ENCODE measurements at places on chromosomes 6 and 20.
A peak's percentile ranks its signal among the peaks of the same experiment; 100 is the strongest.

GRCh38 chr6:21444711-21445260 is 148.8 kb upstream of the SOX4 start:
- no peak for DNase-seq

DNA sequence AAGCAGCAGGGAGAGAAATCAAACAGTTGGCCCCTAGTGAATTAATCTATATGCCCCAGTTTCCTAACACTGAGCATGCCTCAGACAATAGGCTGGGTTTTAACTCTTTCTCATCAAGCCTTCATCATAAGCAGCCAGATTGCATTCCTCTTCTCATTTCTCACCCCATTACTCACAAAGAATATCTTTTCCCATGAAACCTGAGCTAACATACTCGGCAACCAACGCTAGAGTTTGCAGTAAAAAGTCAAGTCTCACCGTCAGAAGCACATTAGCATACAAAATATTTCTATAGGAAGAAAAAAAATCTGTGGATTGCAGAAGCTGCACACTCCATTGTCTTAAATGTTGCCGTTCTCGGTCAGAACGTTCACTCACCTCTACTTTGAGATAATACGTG is 429.9 kb upstream of the ARID1B start:
- DNase-seq, result no peak

DNA sequence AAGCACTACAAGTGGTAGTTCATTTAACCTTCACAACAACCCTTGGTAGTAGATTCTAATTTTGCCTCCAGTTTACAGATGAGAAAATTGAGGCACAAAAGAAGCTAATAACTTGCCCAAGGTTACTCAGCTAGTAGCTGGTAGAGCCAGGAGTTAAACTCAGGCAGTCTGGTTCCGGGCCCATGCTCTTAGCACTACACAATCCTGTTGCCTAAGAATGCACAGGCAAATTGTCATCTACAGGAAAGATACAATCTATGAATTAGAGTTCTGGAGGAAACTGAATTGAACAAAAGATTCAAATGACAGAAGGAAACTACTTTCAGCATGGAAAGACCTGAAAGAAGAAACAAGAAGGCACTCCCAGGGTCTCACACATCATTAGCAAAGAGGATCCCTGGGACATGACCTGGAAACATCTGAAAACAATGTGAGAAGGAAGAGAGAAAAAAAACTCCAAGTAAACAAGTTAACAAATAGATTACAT is 56.8 kb downstream of the ZHX3 start:
- DNase-seq, result no peak

DNA sequence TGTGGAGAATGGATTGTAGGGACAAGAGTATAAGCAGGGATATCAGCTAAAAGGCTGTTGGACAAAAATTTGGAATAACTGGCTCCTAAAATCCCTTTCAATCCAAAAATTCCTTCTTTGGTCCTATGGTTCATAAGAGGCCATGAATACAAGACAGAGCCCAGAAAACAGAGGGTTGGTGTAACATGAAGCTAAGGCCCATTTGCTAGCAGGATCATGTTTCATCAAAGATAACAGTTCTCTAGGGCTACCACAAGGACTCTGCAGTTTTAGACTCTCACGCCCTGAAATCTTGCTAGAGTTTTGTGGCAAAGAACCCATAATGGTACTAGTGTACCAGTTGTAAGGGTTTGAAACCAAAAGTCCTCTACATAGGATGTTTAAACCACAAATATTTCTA is 327.8 kb upstream of the TBX18 start:
- no peak for DNase-seq

DNA sequence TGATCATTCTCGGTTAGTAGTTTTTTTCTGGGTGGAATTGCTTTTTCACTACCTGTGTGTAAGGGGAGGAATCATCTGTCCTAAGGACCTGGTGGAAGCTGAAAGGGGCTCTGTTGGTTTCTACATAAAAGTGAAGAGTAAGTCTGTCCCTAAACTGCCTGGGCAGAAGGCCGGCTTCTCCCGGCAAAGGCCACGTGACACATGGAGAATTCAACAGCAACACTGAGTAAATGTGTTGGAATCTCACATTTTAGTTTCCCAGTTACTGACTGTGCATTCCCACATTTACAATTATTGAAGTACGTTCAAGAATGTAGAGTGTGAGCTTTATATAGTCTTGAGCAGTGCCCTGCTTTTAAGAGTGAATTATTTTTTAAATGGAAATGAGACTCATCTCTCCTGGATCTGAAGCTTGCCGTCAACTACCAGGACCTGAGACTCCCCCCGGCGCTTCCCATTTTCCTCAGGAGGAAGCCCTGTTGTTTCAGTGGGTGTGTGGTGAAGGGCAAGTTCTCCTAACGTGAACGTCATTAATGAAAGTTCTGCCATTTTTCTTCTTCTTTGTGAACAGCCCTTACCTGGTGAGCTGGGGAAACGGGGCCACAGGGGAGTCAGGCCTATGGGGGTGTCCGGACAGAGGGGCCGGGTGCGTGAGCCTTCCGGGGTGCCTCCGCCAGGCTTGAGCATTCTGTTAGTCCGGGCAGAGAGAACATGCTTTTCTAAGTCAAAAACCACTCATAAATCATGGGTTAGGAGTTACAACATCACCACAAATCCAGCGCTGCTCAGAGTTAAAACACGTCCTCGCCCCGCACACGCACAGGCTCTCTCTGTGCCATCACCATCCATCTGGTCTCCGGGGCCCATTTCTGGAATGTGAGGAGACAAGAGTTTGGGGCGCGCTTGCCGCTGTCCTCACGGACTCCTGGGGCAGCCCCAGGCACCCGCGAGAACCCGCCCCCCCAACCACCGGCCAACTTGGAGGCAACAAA is 56.6 kb upstream of the SMOC2 start:
- no peak for DNase-seq

GRCh38 chr6:51472745-51473487 is 614.5 kb downstream of the PKHD1 start:
- DNase-seq, result no peak

GRCh38 chr6:166417285-166417691 is 34.5 kb upstream of the MPC1 start:
- no peak for DNase-seq

- no peak for DNase-seq
Observed at GRCh38 chr6:3471711-3472110, 14.9 kb upstream of the SLC22A23 start.

DNA sequence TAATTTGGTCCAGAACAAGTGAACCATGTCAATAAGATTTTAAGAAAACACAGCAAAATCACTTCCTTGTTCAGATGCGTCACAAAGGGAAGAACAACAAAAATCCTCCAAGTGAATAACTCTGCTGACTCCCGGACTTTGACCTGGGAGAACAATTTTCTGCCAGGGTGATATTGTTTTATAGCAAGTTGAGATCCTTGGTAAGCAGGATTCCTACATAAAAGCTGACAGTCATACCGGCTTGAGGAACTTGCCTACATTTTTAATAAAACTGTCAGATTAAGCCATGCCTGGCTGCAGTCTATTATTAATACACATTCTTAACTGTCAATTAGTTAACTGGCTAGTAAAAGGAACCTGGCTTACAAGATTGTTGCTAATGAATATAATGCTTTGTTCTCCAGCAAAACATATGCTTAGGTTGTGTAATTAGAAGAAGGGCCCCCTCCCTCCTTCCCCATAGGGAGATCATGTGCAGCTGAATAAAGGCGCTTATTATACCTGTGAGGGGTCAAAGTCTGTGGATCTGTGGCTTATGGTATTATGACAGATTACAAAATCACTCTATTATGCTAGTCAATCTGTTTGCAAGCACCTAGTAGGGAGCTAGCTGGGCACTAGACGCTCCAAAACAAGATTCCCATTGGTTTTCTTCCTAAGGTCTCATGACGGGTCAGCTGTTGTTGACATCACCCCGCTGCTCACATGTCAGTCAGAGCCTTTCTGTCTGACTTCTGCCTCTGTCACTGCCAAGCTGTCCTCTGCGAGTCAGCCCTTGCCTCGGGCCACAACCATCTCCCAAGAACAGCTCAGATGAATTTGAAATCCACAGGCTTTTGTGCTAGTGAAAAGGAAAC is 44.6 kb upstream of the SEC63 start:
- DNase-seq, result peak; percentile 66

DNA sequence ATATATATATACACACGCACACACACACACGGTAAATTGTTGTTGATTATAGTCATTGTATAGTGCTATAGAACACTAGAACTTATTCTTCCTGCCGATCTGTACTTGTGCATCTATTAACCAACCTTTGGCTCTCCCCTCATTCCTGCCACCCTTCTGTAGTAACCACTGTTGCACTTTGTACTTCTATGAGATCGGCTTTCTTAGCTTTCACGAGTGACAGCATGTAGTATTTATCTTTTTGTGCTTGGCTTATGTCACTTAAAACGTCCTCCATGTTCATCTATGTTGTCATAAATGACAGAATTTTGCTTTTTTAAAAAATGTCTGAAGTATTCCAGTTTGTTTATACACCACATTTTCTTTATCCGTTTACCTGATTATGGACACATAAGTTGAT is 20.9 kb upstream of the DYNLRB1 start:
- no peak for DNase-seq

DNA sequence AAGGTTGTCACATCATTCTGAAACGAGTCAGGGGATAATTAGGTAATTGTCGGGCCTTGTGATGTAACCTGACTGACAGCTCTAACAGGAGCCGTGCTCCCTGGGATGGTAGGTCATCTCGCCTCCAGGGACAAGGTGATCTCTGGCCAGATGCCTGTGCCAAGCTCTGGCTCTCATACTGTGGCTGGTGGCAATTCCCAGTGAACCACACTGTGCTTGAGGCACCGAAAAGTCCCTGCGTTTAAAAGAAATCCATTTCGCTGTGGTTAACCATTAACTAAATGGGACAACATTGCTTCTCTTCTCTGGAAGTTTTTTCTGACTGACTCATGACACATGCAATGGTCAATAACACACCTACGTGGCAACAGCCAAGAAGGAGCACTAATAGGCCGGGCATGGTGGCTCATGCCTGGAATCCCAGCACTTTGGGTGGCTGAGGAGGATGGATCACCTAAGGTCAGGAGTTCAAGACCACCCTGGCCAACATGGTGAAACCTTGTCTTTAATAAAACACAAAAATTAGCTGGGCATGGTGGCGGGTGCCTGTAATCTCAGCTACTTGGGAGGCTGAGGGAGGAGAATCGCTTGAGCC is 669.2 kb downstream of the PRKN start:
- DNase-seq, result no peak

- no peak for DNase-seq
Observed at GRCh38 chr6:150075034-150075421, 6.1 kb upstream of the ULBP3 start.

DNA sequence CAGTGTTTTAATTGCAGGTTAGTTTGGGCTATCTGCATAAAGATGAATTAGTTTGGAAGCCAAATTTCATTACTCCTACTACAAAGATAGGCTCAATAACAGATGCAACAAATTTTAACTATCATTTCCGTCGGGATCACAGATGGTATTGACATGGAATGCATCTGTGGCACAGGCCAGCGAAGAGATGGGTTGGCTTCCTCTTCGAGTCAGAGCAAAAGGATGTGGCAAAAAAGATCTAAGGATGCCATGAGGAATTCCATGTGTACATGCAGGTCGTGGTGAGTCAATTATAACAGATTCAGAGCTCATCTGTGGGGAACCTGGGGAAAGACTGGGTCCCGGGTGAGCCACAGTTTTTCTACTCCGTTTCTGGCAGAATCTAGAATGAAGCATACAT is 83.0 kb upstream of the CITED2 start:
- no peak for DNase-seq

- DNase-seq, result no peak
Observed at GRCh38 chr6:46243754-46244153, 73.0 kb upstream of the ENPP5 start.

DNA sequence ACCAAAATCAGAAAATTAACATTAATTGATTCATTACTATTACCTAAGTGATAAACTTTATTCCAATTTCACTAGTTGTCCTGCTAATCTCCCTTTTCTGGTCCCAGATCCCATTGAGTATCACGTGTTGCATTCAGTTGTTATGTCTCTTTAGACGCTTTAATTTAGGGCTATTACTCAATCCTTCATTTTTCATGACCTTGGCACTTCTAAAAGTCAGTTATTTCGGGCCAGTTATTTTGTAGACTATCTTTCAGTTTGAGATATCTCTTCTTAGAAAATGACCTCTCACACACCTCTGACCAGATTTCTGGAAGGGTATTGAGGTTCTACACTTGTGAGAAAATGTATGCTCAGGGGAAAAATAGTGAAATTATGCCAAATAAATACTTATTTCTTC is 34.0 kb upstream of the TASP1 start:
- no peak for DNase-seq

DNA sequence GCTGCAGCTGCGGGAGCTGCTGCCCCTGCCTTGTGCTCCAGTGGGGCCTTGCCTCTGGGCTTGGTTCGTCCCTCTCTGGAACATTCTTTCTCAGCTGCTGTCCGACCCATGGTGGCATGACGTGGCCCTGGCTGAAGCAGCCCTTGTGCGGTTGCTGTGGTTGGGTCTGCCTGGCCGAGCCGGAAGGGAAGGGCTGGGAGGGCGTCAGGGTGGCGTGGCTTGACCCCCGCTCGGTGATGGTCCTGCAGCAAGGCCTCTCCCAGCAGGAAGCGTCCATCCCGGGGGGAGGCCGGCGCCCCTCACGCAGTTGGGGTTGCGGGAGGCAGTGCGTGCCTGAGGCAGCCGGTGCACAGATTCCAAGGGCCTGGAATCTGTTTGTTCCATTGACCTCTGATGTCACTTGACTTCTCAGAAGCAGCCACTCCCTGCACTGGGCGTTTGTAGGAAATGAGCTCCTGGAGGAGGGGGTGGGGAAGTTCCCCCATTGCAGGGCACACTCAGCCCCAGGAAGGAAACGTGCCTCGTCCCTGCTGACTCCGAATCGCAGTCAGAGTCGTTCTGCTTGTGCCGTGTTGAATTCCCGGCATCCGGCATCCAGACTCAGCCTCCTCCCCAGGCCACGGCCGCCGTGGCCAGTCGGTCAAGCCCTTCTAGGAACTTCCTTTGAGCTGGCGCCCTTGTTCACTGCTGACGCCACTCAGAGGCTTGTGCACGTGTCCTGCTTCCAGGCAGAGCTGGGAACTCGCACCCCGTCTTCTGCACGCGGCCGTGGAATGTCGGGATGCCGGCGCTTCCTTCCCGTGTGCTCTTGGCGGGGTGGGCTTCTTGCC is 9.7 kb upstream of the TNFRSF6B start:
- no peak for DNase-seq

- no peak for DNase-seq
Observed at GRCh38 chr6:153392156-153392555, 261.1 kb upstream of the RGS17 start.

DNA sequence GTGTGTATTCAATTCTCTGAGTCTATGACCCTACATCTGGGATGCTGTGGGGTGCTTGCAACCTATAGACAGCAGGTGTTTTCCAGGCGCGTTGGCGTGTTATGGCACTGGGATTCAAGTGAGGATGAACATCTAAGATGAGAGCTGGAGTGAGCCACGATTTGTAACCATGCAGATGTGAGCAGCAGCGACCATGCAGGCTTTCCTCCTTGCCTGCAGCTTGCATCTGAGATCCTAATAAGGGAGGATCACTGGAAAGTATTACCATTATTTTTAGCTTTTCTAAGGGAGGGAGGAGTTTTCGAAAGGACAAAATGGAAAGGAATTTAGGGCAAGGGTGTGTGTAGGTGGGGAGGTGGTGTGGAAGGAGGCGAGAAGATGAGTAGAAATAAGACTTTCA is 216.7 kb downstream of the ATXN1 start:
- DNase-seq, result no peak

GRCh38 chr6:104949206-104949605 is 7.7 kb upstream of the LIN28B start:
- DNase-seq, result no peak

GRCh38 chr20:64082126-64082731 is 2.0 kb downstream of the LKAAEAR1 start:
- no peak for DNase-seq

All from NT2/D1 (cell line).